Chondrocyte (in vitro differentiated cells): ENCODE measurements at places on chromosomes 2 and 18. TPM values are rescaled to one million over a fixed set of nuclear protein-coding genes. Genes with fewer than 3 reads are reported as not detected.

The HAAO gene
- 1.6 to 8.5 TPM (median 8.2 TPM) in 3 replicates for total RNA-seq

The SERPINB5 gene
- 0.24 TPM in 1 of 3 replicates, not detected in the others for total RNA-seq

The SERPINB4 gene
- total RNA-seq: not detected in 3 replicates

The KCNE4 gene
- 7.4 to 23.2 TPM (median 22.3 TPM) in 3 replicates for total RNA-seq

The SCG2 gene
- total RNA-seq: 48.4 to 82.1 TPM (median 81.6 TPM) in 3 replicates

The GNAL gene
- total RNA-seq: 1.3 to 5.9 TPM (median 5.8 TPM) in 3 replicates

The ANTXR1 gene
- total RNA-seq: 207 to 351 TPM (median 347 TPM) in 3 replicates

The FEV gene
- total RNA-seq: not detected in 3 replicates

The TXNDC2 gene
- total RNA-seq: 0.17 to 0.41 TPM (median 0.28 TPM) in 3 replicates

The TUBA4B gene
- total RNA-seq: not detected in 3 replicates

The SERPINB10 gene
- total RNA-seq: not detected in 3 replicates

The CHAC2 gene
- total RNA-seq: 2.7 to 3.0 TPM (median 2.9 TPM) in 3 replicates

The SLC16A14 gene
- total RNA-seq: 4.9 to 5.4 TPM (median 4.9 TPM) in 3 replicates

The MDH1B gene
- 0.82 to 1.5 TPM (median 0.90 TPM) in 3 replicates for total RNA-seq

The TFPI gene
- 116 to 173 TPM (median 161 TPM) in 3 replicates for total RNA-seq

The STPG4 gene
- total RNA-seq: 0.25 to 0.58 TPM (median 0.28 TPM) in 3 replicates

The ADD2 gene
- 0.15 to 0.23 TPM in 2 of 3 replicates, not detected in the other for total RNA-seq

The OSBPL6 gene
- 6.5 to 10.5 TPM (median 10.3 TPM) in 3 replicates for total RNA-seq

The ERICH2 gene
- 2.1 to 2.6 TPM in 2 of 3 replicates, not detected in the other for total RNA-seq

The SLC11A1 gene
- total RNA-seq: 0.08 to 0.15 TPM (median 0.10 TPM) in 3 replicates

The IL1F10 gene
- total RNA-seq: not detected in 3 replicates

The WNT6 gene
- not detected in 3 replicates for total RNA-seq

The IL36B gene
- not detected in 3 replicates for total RNA-seq

The NIF3L1 gene
- total RNA-seq: 14.8 to 22.2 TPM (median 17.5 TPM) in 3 replicates

The DSG4 gene
- total RNA-seq: not detected in 3 replicates

The REEP1 gene
- 2.4 to 3.1 TPM (median 2.6 TPM) in 3 replicates for total RNA-seq

The MIB1 gene
- 68.0 to 75.4 TPM (median 70.2 TPM) in 3 replicates for total RNA-seq

The SERPINB8 gene
- 10.2 to 13.6 TPM (median 12.0 TPM) in 3 replicates for total RNA-seq

The GPR55 gene
- total RNA-seq: not detected in 3 replicates

The GATA6 gene
- total RNA-seq: 3.6 to 13.9 TPM (median 13.1 TPM) in 3 replicates

The KCNJ3 gene
- 0.07 to 0.51 TPM in 2 of 3 replicates, not detected in the other for total RNA-seq

The SLC4A5 gene
- total RNA-seq: 0.65 to 2.2 TPM (median 1.2 TPM) in 3 replicates

The RGPD3 gene
- 0.07 to 0.10 TPM in 2 of 3 replicates, not detected in the other for total RNA-seq

The ASB18 gene
- total RNA-seq: not detected in 3 replicates

The RHOB gene
- total RNA-seq: 191 to 254 TPM (median 195 TPM) in 3 replicates

The PRKAG3 gene
- not detected in 3 replicates for total RNA-seq

The CFAP210 gene
- total RNA-seq: 0.19 TPM in 1 of 3 replicates, not detected in the others

The FZD7 gene
- total RNA-seq: 61.0 to 66.2 TPM (median 63.1 TPM) in 3 replicates

The SCYGR4 gene
- total RNA-seq: not detected in 3 replicates

The ZNF892 gene
- 4.7 to 6.0 TPM (median 4.8 TPM) in 3 replicates for total RNA-seq

The TMEM198 gene
- total RNA-seq: 3.6 to 6.1 TPM (median 4.8 TPM) in 3 replicates

The PPP1R1C gene
- total RNA-seq: 0.52 to 2.9 TPM (median 1.2 TPM) in 3 replicates

The GAD1 gene
- not detected in 3 replicates for total RNA-seq

The BOLL gene
- not detected in 3 replicates for total RNA-seq

The TLX2 gene
- total RNA-seq: 0.10 TPM in 1 of 3 replicates, not detected in the others

The CYP1B1 gene
- 60.6 to 135 TPM (median 133 TPM) in 3 replicates for total RNA-seq
